ENCODE measurements at places on chromosomes 16 and 17. TPM values are rescaled to one million over a fixed set of nuclear protein-coding genes. Genes with fewer than 3 reads are reported as not detected.

DNA sequence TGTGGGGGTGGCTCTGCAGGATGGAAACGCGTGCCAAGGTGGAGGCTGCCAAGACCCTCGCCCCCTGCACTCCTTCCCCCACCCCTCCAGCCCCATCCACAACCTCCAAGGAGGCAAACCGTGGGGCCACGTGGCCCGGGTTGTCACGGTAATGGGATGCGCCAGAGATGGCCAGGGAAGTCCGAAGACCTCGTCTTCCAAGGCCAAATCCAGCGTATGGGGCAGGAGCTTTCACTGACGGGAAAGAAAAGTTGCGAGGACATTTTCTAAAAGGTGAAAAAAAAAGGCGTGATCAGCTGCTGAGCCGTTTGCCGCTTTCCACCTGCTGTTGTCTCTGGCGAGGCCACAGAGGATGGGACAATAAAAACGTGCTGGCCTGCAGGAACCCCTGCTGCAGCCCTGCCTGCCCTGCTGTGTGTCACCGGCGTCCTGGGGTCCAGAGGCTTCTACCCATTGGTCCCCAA, 28.3 kb upstream of the GSE1 start:
- peaks cover 54% of the 10 kb centered on the region for H3K4me1 ChIP-seq
- no peak overlapping the region for H3K4me3 ChIP-seq
- no peak for DNase-seq
- no peaks in the 10 kb centered on the region for H3K27me3 ChIP-seq

GRCh38 chr17:44595216-44595775, 38.0 kb downstream of the FZD2 start:
- no peaks in the 10 kb centered on the region for H3K4me1 ChIP-seq
- H3K27me3 ChIP-seq, result peaks cover 48% of the 10 kb centered on the region
- H3K27ac ChIP-seq, result no peak overlapping the region

- H3K27ac ChIP-seq, result no peak overlapping the region
- H3K36me3 ChIP-seq, result no peaks in the 10 kb centered on the region
- H3K27me3 ChIP-seq, result peaks cover 31% of the 10 kb centered on the region
- DNase-seq, result no peak
- no peak overlapping the region for H3K4me3 ChIP-seq
Observed at GRCh38 chr16:49635591-49636581, 220.0 kb downstream of the ZNF423 start.

DNA sequence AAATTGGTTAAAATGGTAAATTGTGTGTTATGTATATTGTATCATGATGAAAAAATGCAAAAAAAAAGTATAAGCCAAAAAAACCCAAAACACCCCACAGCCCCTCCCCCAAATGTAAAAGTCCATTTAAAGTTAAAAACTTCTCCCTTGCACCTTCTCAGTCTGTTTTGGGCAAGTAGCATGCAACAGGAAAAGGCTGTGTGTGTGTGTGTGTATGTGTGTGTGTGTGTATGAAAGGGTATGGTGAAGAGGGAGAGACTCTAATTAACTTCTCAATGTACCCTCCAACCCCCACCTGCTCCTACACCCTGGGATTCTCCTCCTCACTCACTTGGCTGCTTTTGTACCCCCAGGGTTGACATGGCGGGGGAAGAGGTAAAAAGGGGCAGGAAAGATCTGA, 9.2 kb upstream of the GGT6 start:
- H3K27me3 ChIP-seq, result peaks cover 25% of the 10 kb centered on the region
- H3K4me1 ChIP-seq, result no peaks in the 10 kb centered on the region
- DNase-seq, result no peak

The AURKB gene
- 104 TPM for total RNA-seq

The CFAP97D1 gene
- total RNA-seq, result not detected

The BHLHA9 gene
- total RNA-seq, result not detected

The PLA2G10 gene
- total RNA-seq, result not detected
